ENCODE measurements at places on chromosomes 1 and 21.
A peak's percentile ranks its signal among the peaks of the same experiment; 100 is the strongest.

- DNase-seq, result no peak
Observed at GRCh38 chr1:8315573-8316475, 2.1 kb upstream of the SLC45A1 start.

DNA sequence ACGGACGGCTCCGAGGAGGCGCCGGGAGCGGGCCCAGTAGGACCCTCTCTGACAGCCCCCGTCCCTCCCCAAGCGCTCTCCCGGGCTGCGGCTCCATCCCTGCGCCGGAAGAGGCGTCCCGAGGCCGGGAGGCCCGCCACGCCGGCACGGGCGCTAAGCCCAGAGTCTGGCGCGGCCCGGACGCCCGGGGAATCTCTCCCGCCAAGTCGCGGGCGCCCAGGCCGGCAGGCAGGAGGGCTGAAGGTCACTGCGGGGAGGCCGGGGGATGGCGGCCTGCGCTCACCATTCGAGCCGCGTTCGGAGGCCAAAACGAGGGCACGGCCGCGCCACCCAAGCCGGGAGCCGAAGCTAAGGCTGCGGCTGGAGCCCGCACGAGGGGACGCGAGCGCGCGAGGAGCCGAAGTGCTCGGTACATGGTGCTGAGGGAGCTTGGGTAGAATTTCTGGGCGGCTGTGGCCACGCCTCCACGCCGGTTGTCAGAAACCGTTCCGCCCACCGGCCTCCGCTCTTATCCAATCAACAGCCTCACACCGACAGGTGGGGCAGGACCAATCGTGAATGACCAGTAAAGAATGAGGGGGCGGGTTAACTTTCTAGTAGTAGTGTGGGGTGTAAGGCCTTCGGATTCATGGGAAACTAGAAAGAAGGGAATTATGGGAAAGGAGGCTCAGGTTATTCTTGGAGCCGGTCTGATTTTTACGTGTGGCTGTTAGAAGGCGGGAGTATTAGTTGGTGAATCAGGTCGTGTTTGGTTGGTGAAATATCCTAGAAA lies at the start of gene FH:
TSS of gene FH (minus strand) at position 448 of the 772 bp plus-strand sequence. CDS start at position 415, 33 bp downstream.
- peak; percentile 87 for DNase-seq

DNA sequence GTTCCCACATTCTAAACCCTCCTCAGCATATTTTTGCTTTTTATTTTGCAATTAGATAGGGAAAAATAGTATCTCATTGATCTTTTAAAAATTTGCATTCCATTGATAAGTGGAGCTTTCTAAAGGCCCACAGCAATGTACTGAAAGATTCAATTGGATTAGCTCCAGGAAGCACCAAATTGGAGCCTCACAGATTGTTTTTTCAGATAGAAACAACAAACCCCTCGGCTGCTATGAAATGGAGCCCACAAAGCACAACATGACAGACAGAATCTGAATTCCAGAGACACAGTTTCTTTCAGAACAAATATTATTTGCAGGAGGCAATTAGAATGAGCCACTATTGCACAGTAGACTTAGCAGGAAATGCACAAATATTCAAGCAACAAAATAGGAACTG lies 58.9 kb upstream of the KIF26B start:
- no peak for DNase-seq

DNA sequence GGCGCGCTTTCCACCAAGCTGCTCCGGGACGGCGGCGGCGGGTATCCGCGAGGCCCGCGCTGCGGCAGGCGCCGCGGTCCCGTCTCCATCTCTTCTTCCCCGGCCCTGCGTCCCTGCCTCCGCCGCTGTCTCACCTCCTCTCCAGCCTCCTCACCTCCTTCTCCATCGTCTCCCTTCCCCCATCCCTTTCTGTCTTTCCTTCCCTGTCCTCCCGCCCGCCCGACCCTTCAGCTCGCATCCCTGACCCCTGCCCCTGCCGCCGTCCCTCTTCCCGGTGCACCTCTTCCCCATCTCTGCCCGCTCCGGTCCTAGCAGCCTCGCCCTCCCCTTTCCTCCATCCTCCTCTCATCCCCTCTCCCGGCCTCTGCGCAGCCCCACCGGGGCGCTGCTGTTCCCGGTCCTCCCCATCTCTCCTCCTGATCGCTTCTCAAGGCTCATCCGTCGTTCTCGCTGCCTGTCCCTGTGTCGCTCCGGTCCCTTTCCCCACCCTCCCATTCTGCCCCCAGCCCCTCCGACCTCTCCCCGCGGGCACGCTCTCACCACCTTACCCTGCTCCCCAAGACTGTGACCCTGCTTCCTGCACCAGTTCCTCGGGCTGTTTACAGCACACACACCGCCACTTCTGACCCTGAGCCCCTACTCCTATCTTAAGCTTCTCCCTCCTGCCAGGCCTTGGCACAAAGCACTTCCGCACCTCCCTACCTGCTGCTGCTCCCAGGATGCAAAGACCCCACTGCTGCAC lies 760 bp upstream of the NPHP4 start:
- no peak for DNase-seq

DNA sequence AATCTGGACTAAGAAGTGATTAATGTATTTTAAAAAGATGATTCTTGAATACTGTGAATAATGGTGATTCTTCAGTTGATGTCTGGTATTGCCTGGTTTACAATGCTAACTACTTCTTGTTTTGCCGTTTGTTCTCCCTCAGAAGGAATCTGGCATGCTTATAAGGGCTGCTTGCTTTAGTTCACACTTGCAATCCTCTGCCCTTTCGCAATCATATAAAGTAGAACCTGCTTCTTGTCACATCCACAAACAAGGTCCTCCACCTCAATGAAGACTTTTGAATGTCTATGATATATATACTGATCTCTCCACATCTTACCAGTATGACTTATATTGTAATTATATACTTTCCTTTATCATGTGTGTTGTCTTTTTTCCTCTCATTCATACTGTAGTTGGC lies 92.6 kb downstream of the ADGRL4 start:
- DNase-seq, result no peak

- no peak for DNase-seq
Observed at GRCh38 chr1:70210820-70211219, 5.4 kb upstream of the LRRC40 start.

DNA sequence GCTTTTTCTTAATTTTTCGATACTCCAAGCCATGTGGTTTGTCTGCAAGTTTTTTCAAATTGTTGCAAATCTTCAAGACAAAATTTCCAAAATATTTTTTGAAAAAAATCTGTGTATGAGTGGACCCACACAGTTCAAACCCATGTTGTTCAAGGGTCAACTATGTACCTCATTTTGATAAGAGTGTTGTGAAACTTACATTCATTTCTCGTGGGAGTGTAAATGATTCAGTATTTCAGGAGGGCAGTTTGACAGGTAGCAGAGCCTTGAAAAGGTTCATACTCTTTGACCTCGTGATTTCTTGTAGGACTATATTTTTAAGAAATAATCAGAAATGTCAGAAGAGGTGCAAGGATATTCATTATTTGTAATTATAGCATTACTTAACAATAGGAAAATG lies 68.0 kb downstream of the ANGPTL1 start:
- DNase-seq, result no peak

DNA sequence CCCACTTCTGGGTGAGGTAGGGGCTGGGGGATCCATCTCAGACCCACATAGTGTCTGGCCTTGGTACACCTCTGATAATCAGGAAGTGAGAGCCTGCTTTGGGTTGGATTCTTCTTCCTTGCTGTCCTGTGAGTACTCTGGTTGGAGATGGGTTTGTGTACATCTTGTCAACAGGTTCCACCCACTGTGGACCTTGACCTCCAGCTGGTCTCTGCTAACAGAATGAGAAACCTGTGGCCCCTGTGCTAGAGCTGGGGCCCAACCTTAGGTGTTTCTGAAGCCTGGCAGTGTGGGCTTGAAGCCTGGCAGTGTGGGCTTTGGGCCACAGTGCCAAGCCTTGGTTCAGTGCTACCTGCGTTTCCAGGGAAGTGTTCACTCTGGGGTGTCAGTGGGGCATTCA lies 2.6 kb downstream of the ZBTB48 start:
- DNase-seq, result no peak

DNA sequence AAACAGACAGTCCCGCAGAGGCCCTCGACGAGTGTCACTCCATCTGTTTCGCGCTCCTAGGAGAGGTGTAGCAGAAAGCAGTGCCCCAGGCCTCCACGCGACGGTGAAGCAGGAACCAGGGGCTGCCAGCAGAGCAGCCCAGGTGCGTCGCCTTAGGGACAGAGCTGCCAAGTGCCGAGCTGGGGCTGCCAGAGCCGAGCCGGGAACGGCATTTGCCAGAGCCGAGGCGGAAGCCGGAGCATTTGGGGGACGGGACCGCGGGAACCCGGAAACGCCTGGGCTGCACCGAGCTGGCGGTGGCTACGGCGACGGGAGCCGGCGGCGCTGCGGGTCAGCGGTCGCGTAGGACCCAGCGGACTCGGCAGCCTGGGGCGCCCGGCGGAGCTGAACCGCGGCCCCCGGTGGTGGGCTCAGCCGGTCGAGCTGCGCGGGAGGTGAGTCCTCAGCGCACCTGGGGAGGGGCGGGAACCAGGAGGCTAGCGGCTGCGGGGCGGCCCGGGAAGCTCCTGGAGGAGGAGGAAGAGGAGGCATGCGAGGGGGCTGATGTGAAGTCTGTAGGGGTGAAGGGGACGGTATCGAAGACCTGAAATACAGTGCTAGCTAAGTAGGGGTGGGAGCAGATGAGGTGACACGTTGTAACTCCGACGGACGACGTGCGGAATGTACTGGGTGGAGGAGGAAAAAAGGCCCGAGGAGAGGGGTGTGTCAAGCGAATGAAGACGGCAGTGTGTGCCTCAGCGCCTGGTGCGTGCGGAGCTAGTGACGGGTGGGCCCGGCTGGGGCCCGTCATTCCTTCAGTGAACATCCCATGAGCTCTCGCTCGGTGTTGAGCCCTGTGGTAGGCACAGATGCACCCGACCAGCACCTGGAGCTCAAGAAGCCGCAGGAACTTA lies at the start of gene SLC35A3:
TSS of gene SLC35A3 (plus strand) at position 268 of the 893 bp plus-strand sequence. CDS start 23,559 bp downstream, outside the sequence.
- DNase-seq, result peak; percentile 65

DNA sequence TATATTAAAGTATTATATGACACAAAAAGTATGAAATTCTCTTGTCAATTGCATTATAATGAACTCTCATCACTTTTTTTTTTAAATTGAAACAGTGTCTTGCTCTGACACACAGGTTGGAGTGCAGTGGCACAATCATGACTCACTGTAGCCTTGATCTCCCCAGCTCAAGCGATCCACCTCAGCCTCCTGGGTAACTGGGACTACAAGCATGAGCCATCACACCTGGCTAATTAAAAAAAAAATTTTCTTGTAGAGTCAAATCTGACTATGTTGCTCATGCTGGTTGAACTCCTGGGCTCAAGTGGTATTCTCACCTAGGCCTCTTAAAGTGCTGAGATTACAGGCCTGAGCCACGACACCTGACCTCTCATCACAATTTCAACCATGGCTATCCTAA lies 259.3 kb downstream of the S1PR1 start:
- no peak for DNase-seq

DNA sequence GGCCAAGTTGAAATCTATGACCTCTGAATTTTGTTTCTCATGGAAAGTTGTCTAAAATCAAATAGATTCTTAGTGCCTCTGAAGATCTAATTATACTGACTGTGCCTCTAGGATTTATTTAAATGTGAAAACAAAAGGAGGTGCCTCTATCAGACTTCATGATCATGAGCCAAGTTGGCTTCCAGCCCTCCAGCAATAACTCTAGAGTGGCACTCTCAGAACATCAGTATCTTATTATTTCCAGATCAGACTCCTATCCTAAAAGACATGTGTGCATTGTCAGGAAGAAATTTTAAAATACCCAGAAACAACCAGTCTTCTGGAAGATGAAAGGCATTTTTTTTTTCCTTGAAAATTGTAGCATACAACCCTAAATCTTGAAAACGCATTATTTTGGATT lies 368.0 kb downstream of the PDE4B start:
- DNase-seq, result no peak

DNA sequence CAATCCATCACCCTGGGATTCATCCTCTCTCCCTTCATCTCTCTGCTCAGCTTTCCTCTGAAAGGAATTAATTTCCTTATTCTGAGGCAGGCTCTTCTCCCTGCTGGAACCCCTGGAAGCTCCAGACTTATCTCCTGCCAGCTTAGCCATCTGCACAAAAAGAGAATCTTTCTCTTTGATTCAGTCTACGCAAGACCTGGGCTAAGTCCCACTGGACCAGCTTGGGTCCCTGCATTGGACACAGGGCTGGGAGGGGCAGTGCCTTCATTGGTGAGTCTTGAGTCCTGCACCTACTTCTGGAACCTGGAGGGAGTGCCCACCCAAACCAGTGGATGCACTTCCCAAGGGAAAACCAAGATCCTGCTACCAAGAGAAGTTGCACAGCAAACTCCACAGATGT lies 271.7 kb upstream of the CSF3R start:
- no peak for DNase-seq

DNA sequence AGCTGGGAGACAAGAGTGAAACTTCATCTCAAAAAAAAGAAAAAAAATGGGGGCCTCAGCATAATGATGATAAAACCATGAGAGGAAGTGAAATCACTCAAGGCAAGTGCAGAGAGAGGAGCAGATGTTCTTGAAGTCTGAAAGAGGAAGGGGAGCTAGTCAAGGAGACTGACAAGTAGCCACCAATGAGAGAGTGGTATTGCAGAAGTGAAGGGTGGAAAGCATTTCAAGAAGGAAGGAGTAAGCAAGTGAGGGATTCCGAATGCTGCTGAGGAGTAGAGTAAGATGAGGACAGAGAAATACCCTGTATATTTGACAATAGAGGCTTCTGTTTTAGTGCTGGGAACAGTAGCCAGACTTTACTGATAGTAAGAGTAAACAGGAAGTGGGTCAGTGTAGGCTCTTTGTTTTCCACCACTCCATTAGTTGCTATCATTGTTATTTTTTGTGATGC lies 2.9 kb downstream of the TATDN3 start:
- no peak for DNase-seq

GRCh38 chr1:229803626-229804217 lies 177.7 kb downstream of the URB2 start:
- no peak for DNase-seq

DNA sequence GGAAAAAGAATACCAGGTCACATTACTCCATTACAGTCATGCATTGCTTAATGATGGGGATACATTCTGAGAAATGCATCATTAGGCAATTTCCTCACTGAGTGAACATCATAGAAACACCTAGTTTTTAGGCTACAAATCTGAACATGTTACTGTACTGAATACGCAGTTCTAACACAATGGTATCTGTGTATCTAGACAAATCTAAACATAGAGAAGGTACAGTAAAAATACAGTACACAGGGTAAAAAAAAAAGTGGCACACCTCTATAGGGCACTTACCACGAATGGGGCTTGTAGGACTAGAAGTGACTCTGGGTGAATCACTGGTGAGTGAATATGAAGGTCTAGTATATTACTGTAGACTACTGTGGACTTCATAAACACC lies 115.7 kb downstream of the AKT3 start:
- DNase-seq, result no peak

GRCh38 chr1:226487921-226488320 lies 60.6 kb upstream of the STUM start:
- DNase-seq, result no peak

GRCh38 chr1:12441414-12442105 lies 176.4 kb downstream of the DHRS3 start:
- DNase-seq, result no peak

- DNase-seq, result no peak
Observed at GRCh38 chr1:81954534-81955020, 153.8 kb downstream of the ADGRL2 start.

- DNase-seq, result no peak
Observed at GRCh38 chr21:40638466-40639251, 208.3 kb downstream of the DSCAM start.

- no peak for DNase-seq
Observed at GRCh38 chr21:41235201-41235600, 67.2 kb downstream of the BACE2 start.

- DNase-seq, result no peak
Observed at GRCh38 chr1:20070357-20070756, 363 bp downstream of the PLA2G5 start.

Measured in activated T-cell treated with anti-CD3 and anti-CD28 coated beads for 1 hour (primary cell).